ENCODE measurements at places on chromosomes 12 and 14.

- DNase-seq, result no peak
These were observed 1590.5 kb upstream of the TMEM132C start for GRCh38 chr12:126676434-126676833.

- DNase-seq, result no peak
These were observed 47.9 kb downstream of the TMEM117 start for GRCh38 chr12:43883748-43884147.

DNA sequence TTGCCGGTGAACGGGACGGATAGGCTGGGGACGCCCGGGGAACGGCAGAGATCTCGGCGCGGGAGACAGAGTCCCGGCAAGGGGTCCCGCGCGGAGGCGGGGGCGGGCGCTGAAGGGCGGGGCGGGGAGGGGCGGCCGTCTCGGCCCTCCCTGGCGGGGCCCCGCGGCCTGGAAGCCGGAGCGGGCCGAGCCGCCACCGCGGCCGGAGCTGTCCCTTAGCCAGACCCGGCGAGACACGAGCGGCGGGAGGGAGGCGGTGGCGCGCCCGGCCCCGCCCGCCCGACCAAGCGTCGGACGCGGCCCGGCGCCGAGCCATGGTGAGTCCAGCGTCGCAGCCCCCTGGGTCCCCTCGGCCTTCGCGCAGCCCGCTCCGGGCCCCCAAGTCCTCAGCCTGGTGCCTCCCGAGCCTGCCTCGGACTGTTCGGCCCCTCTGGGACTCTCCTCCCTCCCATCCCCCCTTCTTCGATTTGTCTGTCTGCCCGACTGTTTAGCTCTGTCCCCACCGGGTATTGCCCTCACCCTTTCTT is at the start of gene ARHGEF40:
Gene ARHGEF40, plus strand, starts transcription at position 222 of the 527 bp plus-strand sequence. Its CDS starts 93 bp downstream, at position 315.
- DNase-seq, result no peak

DNA sequence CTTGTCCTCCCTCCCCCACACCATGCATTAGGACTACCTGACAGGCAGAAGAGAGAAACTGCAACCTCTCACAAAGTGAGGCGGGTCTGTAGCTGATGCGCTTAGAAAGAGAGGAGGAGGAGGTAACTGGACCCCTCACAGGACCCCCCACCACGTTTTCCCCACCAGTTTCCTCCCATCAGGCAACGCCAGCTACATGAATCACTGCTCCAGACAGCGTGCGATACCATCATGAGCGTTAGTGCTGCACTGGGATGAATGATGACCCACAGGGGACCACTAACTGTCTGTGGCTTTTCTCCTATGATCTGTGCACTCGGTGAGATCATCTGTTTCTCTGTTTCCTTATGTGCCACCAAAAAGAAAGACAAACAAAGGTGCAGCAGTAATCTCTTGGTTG is 77.7 kb downstream of the KCNK10 start:
- DNase-seq, result no peak

GRCh38 chr12:68530299-68530698 is 80.4 kb upstream of the RAP1B start:
- no peak for DNase-seq
